ENCODE measurements at places on chromosomes 2 and 18.

DNA sequence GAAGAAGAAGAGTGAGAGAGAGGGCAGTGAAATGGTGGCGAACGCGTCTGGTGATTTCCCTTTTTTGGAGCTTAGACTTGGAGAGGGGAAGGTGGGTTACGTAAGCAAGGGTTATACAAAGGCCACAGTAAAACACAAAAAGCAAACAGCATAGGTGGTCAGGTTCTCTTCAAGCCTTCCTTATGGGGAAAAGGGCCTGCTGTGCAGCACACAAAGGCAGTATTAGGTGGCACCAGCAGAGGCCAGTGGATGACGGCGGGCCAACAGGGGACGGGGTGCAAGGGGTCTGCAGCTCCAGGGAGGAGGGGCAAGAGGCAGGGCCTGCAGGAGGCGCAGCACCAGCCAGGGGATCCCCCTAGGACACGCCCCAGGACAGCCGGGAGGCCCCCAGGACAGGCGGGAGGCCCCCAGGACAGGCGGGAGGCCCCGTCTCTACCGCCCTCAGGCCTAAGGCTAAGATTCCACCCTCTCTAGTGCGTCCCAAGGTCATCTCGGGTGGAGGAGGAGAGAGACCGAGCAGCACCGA lies 32.6 kb upstream of the NPC1 start:
- DNase-seq, result no peak

GRCh38 chr2:171788316-171788993 lies 101.2 kb downstream of the DYNC1I2 start:
- no peak for DNase-seq

- DNase-seq, result peak; percentile 57
Observed at GRCh38 chr2:109053716-109054115, 64.7 kb upstream of the EDAR start.

GRCh38 chr18:25253136-25253535 lies 98.8 kb downstream of the ZNF521 start:
- DNase-seq, result no peak

DNA sequence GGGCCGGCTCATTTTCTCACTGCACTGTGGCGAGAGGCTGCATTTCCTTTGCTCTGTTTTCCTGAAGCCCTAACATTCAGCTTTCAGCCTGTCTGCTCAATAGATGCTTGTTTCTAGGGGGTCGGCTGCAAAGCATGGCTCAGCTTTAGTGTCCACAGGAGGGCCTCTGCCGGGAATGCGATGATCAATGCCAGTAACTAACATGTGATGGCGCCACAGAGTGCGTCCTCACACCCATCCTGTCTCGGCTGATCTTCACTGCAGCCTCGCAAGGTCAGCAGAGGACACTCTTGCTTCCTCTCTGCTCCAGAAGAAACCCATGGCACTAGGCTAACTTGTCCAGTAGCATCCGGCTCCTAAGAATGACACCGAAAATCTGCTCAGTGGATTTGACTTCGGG lies 156.4 kb upstream of the PXDN start:
- no peak for DNase-seq

- no peak for DNase-seq
Observed at GRCh38 chr2:218166791-218167190, at the start of gene CXCR1. TSS of gene CXCR1 (minus strand) at chr2:218166962. CDS start at chr2:218165211, 1,751 bp downstream.

GRCh38 chr18:58653814-58654509 lies 17.3 kb upstream of the MALT1 start:
- no peak for DNase-seq

DNA sequence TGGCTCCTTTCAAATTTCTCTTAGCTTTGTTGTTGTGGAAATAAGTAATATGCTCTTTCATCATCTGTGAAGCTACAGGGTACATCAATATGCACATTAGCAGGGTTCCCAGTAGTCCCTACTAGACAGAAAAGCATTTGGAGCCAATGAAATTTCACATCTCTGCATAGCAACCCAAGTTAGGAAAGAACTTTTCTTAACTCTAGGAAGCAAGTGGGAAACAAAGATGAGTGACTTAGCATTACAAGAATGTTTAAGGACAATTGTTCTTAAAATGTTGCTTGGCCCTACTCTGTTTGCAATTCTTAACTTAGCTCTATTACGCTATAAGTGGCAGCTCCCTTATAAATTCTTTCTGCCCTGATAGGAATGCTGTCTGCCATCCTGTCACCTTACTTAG lies 39.6 kb downstream of the ZEB2 start:
- no peak for DNase-seq

DNA sequence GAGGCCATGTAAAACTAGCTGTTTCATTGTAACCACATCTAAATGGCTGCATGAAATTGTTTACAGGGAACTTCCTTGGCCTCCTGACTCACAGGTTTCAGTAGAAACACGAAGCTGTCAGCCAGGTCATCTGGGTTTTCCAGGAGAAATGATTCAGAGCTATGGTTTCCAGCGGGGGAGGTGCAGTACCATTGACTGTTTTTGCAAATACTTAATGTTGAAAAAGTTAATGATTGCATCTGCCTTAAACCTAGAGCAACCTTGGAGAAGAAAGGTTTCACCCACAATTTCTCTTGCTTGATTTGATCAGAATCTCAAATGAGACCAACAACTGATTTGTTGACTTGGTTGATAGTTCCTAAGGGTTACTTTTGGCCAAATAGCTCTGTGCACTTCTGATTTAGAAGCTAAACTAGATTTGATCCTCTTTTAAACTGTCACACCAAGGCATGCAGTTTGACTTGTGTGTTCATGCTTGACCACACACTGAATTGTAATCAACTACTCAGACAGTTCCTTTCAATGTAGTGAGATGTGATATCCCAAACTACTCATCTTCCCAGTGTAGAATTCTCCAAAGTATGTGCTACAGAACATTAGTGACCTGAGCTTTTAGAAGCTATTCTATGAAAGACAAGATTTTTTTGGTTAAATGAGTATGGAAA lies 193.5 kb upstream of the CHST9 start:
- DNase-seq, result no peak

- no peak for DNase-seq
Observed at GRCh38 chr2:8046849-8047248, 635.0 kb upstream of the ID2 start.

GRCh38 chr2:10071595-10071994 lies 8.6 kb downstream of the CYS1 start:
- no peak for DNase-seq

- no peak for DNase-seq
Observed at GRCh38 chr2:216696321-216696720, 972 bp upstream of the IGFBP5 start.

- no peak for DNase-seq
Observed at GRCh38 chr18:79167526-79168190, 98.5 kb downstream of the ATP9B start.

Measured in lower leg skin (tissue), 4 donors.